ENCODE measurements at places on chromosomes 5 and 9.

DNA sequence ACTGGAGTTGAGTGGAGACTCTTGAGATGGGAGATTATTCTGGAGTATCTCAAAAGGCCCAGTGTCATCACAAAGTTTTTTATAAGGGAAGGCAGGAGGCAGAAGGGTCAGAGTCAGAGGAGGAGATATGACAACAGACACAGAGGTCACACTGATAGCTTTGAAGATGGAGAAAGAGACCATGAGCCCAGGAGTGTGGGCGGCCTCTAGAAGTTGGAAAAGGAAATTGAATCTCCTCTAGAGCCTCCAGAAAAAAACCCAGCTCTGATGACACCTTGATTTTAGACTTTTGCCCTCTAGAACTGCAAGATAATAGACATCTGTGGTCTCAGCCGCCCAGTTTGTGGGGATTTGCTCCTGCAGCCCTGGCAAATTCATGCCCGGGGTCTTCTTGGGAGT lies 64.8 kb upstream of the SPTLC1 start:
- no peak for DNase-seq

- DNase-seq: no peak
Measured at GRCh38 chr5:66680221-66680620, 84.0 kb downstream of the MAST4 start.

- no peak for DNase-seq
Measured at GRCh38 chr5:143741421-143741820, 70.5 kb upstream of the HMHB1 start.

DNA sequence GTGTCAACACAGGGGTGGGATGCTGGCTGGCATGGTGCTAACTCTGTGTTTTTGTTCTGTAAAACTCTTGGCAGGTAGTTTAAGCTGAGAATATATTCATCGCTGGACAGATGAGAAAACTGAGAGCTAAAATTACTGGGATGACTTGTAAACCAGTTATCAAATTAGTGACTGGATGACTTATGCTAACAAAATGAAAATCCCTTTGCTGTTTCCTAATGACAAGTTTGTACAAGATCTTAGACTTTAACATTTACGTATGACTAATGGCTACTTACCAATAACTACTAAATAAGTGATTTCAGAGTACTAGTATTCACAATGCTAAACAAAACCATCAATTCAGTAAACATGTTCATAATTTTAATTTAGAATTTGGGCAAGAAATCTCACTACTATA lies 854.8 kb upstream of the ARRDC3 start:
- no peak for DNase-seq

- no peak for DNase-seq
Measured at GRCh38 chr5:133245191-133246052, 193.6 kb downstream of the HSPA4 start.

DNA sequence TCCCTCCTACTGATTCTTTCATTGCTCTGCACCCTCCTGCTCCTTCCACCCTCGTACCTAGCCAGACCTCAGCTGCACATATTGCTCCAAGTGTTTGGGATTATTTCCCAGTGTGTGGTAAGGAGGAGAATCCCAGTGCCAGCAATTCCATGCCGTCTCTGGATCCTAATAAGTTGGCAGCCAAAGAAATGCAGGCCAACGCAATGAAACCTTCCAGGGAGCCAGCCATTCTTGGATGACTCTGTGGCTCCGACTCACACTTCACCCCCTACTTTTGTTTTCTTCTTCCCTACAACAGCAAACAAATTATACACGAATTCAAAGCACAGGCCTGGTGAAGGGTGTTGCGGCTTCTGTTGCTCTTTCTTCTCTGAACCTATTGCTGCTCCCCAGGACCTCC lies 82.5 kb upstream of the SLC1A3 start:
- DNase-seq: no peak

DNA sequence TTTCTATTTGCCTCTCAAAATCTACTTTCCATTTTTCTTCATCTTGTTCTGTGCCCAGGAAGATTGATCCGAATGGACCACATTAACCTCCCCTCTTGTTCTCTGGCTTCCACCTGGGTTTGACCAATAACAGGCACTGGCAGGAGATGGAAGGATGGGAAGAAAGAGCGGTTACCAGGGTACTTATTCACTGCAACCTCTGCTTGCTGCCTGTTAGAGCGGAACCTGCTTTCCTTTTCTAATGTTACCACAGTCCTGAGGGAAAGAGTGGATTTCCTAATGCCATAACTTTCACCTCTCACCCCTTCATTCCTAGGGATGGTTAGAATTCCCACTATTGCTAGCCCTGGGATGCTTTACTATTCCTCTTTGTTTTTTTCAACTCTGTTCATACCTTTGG lies 262.1 kb downstream of the RFX3 start:
- DNase-seq: no peak
